ENCODE measurements at places on chromosomes 7 and 10.

DNA sequence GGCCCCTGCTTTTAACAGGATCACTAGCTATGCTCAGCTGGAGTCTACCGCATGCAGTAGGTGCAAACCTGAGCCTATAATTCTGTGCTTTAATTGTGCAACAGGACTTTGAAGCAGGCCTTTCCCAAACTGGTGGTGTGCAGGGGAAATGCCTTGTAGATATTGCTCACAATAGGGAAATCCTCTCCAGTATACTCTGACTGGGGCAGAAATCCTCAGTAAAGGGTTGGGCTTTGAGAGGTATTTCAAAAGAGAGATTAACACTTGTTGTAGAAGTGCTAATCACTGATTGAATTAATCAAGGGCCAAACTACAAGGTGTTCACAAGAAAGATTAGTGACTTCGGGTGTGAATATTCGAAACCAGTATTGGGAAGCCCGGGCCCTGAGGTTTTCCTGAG, 58.5 kb upstream of the EXOC6 start:
- no peak for DNase-seq

GRCh38 chr10:26733750-26734568, 36.5 kb downstream of the PDSS1 start:
- no peak for DNase-seq

GRCh38 chr7:78099715-78100394, 301.3 kb downstream of the PHTF2 start:
- DNase-seq, result no peak

DNA sequence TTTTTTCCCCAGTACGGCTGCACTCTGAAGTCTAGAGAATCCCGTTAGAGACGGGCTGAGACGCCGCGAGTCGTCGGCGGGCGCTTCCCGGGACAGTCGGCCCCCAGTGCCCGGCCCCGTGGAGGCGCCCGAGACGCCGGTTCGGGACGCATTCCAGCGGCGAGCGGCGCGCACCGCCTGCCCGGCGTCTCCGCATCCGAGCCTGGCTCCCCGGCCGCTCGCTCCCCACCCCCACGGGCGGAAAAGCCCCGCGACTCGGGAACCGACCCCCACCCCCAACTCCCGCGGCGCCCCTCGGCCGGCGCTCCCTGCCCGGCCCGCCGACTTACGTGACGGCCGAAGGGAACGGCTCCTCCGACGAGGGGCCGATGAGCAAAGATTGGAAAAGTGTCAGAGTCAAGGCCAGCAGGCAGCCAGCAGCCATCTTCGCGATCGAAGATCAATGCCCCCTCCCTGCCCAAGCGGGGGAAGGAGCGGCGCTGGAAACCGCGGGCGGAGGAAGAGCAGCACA, 486 bp downstream of the CACNA2D1 start:
- no peak for DNase-seq

DNA sequence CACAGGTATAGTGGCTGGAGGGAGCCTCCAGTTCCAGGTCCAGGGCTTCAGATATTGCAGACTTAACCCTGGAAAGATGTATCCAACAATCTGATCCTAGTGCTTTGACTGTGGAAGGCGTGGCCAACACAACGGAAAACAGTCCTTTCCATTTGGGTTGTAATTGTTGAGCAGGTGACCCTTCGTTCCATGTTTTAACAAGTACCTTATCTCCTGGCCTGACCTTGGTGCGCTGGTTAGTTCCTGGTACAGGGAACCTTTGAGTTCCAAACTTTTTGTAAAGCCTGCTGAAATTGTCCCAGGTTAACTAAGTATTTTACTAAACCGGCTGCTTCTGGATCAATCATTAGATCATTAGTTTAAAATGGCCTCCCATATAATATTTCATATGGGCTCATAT, 23.9 kb upstream of the GIMAP6 start:
- no peak for DNase-seq

DNA sequence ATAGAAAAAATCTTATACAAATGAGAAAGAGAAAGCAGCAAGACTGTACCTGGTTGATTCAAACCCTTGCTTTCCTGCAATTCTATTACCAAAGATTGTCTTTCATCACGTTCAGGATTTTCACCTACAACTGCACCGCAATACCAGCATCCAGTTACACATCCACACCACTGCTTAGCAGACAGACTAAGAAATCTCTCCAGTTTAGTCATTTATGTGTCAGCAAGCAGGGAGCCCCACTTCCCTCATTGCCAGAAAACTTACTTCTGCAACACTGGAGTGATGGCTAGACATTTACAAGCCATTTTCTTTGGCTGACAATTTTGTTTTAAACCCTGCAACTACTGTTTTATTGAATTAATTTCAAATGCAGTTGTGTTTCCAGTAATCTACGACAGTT, 359.6 kb upstream of the MEOX2 start:
- DNase-seq, result no peak

DNA sequence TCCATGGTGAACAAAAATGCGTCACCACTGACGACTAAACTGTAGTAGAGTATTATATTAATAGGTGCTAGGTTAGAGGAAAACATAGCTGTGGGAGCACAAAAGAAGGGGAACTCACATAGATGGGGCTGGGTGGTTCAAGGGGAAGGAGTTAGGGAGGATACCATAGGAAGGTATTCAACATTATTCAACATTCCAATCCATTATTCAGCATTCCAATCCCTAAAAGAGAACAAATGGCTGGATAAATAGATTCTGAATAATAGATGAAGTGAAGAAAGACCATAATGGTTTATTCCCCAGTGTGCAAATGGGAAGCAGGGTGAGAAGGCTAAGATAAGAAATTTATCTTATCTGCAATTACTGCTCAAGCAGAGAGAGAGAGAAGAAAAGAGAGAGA, 61.4 kb downstream of the AASS start:
- no peak for DNase-seq

DNA sequence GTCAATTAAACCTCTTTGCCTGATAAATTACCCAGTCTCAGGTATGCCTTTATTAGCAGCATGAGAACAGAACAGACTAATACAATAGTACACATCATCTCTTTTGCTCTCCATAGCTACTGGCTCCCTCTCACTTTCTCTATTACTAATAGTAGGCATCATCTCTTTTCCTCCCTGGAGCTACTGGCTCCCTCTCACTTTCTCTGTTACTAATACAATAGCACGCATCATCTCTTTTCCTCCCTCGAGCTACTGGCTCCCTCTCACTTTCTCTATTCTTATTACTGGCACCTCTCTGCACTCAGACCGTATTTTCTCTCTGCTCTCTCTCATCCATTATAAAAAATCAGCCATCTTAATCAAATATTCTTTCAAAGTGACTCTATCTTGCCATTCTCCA, 37.1 kb downstream of the SLC25A13 start:
- DNase-seq, result no peak

- no peak for DNase-seq
Measured at GRCh38 chr10:52454491-52454890, 140.4 kb downstream of the DKK1 start.

DNA sequence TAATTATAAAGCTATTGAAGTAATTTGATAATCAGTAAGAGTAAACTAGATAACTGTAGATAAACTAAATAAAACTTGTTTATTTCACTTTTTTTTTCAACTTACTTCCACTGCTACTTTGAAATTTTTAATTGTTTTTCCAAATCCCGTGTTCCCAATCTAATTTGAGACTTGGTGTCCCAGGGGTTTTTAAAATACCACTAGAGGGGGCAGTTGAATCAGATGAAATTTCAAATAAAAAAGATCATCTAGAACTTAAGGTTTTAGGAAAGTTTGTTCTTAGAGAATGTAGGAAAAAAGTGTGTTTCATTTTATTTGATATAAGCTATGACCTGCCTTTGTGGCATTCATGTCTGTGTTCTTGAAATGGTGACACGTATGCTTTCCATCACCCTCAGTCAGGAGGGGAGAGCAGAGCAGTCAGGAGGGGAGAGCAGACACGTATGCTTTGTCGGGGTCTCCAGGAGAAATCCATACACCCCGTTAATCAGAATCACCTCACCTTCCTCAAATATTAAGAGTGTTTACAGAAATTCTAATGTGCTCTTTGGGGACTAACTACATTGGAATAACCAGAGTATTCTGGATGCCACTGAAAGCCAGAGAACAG, 49.9 kb downstream of the C10orf67 start:
- DNase-seq, result no peak
